Kidney capillary endothelial cell (primary cell): ENCODE measurements at places on chromosomes 5 and 9.

DNA sequence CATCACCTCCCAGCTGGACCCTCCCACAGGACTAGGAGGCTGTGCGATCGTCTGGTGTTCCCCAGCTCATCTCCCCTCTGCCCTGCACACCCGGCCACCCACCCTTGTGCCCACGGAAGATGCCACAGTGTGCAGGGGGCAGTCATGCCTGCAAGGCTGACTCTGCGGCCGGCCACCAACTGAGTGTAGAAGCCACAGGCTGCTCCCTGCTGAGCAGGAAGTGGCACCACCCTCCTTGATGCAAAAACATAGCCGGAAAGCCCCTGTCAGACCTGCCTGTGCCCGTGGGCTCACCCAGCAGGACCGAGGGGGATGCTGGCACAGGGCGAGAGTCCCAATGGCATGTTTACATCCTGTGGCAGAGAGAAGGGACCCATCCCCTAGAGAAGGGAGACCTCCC, 40.3 kb upstream of the SLC12A7 start:
- no peak for DNase-seq

DNA sequence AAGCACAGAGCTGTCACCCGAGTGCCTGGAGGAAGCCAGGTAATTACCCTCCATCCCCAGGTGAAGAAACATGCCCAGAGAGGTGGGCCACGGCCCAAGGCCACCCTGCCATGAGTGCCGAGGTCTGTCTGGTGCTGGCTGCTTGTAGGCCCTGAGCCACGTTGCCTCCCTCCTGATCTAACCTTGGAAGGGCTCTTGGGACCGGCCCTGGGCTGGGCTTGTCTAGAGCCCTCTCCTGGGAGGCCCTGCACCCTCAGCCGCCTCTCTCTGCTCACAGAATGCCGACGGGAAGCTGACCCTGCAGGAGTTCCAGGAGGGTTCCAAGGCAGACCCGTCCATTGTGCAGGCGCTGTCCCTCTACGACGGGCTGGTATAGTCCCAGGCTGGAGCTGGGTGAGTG, 39.4 kb upstream of the HMCN2 start:
- no peak for DNase-seq

DNA sequence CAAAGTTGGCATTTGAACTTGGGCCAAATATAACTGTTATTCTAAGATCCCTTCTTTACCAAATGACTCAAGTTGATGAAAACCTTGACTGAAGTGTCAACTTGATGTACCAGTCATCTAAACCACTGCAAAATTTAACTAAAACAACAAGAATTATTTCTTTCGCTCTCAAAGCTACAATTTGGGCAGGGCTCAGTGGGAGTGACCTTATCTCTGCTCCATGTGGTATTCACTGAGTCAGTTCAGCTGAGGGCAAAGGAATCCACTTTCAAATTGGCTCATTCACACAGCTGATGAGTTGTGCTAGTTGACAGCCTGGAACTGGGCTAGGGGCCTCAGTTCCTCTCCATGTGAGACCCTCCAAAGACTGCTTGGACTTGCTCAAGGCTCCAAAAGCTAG, 166.3 kb downstream of the RORB start:
- no peak for DNase-seq

DNA sequence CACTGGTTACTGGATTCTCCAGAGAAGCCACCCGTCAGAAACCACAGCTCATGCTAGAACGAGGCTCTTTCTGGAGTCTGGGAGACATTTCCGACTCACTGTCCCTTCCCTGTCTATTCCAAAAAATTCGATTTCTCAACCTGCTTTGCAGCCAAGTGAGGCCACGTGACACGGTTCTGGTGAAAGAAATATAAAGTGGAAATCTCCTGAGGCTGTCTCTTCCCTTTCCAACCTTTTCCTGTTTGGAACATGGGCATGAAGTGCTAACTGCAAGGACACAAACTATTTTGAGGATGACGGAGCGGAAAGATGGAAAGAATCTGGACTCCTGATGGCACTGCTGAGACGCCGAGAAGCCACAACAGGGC, 6.1 kb upstream of the PTGS1 start:
- DNase-seq = no peak

- no peak for DNase-seq
Observed at GRCh38 chr9:138115506-138115905, 237.9 kb downstream of the CACNA1B start.

GRCh38 chr9:128457207-128457606, 1.4 kb downstream of the ODF2 start:
- no peak for DNase-seq

DNA sequence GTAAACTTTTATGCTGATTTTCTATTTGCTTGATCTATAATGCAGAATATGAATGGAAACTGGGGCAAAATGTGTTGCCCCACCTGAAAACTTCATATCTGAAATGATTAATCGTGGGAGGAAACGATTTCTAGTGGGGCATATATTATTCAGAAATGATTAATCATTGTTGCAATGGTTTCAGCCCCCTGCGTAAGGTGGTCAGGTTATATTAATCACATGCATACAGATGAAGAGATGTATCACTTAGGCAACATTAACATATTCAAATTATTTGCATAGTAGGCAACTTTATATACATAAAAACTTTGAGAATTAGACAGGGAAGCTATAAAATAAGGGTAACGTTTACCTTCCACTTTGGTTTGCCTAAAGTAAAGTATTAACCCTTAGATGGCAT, 49.8 kb downstream of the LSM11 start:
- no peak for DNase-seq

GRCh38 chr9:97710356-97711222, 13.4 kb upstream of the XPA start:
- peak; percentile 67 for DNase-seq

- no peak for DNase-seq
Observed at GRCh38 chr5:125891061-125891725, 532.0 kb upstream of the GRAMD2B start.
